ENCODE measurements at places on chromosomes 6 and 20.

GRCh38 chr6:72689107-72689954, 67.5 kb downstream of the KCNQ5 start:
- DNase-seq: no peak

GRCh38 chr20:8447262-8448120, 315.4 kb downstream of the PLCB1 start:
- DNase-seq: no peak

DNA sequence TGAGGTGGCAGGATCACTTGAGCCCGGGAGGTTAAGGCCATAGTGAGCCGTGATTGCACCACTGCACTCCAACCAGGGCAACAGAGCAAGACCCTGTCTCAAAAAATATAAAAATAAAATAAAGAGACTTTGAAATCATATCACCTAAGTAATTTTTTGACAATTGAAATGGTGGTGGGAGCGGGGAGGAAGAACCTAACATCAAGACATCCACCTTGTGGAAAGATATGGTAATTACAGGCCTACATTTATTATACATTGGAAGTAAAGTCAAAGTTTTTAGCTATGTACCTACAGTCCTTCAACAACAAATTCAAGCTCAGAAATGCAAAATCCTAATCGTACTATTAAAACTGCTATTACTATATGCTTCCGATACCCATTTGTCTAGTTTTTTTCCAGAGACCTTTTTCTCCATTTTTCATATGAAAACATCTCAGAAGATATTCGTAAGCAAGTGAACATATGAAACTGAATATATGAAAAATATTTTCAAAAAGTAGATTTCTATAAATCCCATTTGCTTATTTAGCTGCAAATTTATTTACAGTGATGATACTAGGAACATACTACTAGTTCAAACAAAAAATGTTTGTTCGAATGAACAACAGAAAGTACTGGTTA, 83.3 kb downstream of the SYCP2 start:
- peak; percentile 11 for DNase-seq

DNA sequence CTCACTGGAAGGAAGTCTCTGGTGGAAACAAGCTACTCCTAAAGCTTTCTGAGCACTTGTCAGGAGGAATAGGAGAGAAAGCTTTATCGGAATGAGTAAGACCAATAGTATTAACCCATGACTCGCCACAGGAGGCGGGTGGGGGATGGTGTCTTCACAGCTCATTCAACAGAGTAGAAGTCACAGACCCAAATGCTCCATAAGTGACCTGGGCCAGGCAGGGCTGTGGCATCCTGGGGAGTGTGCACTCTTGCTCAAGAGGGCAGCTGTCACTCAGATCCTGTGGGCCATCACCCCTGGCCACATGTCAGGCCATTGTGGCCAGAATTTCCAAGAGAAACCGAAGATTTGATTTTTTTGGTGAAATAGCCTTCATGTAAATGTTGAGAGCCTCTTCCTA, 116.0 kb downstream of the SYCP2 start:
- no peak for DNase-seq

- DNase-seq: peak; percentile 71
Observed at GRCh38 chr6:17484201-17484849, 90.9 kb downstream of the CAP2 start.

- DNase-seq: no peak
Observed at GRCh38 chr20:63522091-63522868, 1.7 kb downstream of the PPDPF start.

GRCh38 chr20:64256282-64256935, 861 bp downstream of the PCMTD2 start:
- no peak for DNase-seq

- DNase-seq: no peak
Observed at GRCh38 chr20:8515810-8516435, 383.9 kb downstream of the PLCB1 start.

DNA sequence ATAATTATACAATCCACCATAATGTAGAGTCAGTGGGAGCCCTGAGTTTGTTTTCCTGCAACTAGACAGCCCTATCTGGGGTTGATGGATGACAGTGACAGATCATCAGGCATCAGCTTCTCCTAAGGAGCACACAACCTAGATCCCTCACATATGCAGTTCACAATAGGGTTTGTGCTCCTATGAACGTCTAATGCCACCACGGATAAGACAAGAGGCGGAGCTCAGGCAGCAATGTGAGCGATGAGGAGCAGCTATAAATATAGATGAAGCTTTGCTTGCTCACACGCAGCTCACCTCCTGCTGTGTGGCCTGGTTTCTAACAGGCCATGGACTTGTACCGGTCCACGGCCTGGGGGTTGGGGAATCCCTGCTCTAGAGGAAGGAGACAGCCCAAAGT, 25.9 kb downstream of the EDEM2 start:
- DNase-seq: no peak

GRCh38 chr20:50670126-50670862, 21.0 kb downstream of the RIPOR3 start:
- DNase-seq: peak; percentile 41

GRCh38 chr6:3013486-3013885, 13.8 kb downstream of the NQO2 start:
- no peak for DNase-seq

GRCh38 chr6:169861431-169862042, 110.1 kb downstream of the ERMARD start:
- DNase-seq: no peak

GRCh38 chr6:100342830-100343229, 121.9 kb downstream of the SIM1 start:
- no peak for DNase-seq

DNA sequence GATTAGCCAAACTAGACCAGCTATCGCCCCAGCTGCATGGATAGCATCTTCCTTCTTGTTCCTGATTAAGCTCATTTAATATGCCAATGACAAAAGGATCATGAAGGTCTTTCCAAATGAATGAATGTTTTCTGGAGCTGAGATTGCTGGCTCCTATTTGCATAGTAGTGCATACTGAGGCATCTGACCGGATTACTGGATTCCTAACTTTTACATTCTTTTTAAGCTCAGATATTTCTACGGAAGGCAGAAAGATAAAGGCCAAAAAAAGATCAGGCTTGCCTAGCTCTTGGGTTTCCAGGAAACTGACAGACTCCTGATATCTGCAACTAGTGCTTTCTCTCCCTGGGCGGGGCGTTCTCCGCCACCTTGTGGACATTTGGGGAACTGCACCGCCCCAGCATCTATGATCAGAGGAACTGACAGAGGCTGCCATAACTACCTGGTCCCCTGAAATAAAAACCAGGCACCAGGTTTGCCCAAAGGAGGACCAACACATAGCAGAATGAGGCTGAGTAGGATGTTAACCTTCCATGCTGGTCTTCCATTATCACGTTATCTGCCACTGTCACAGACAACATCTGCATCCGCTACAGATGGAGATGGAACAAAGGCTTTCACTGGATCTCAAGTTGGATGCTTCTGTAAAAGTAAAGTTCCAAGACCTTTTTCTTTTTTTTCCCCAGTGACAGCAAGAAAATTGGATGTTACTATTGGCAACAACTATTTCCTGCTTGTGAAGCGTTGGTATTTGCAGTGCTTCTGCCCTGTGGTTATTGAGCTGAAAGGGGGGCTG, 33.2 kb downstream of the NT5E start:
- DNase-seq: peak; percentile 13

DNA sequence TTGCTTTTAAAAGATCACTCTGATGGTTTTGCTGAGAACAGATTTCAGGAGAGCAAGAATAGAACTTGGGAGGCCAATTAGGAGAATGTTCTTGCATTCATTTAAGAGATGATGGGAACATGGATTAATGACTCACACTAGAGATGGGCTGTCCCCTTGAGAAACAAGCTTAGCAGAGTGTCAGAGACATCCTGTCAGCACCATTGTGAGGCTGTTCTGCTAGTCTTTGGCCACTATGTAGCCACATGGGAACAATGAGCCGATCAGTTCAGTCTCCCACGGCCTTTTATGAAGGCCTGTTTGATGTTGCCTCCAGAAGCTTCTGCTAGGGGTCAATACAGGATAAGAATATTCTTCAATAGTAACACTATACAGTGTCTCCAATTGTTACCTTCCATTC, 113.0 kb upstream of the EYA4 start:
- no peak for DNase-seq

GRCh38 chr20:18284805-18285533, 3.4 kb upstream of the ZNF133 start:
- no peak for DNase-seq

GRCh38 chr20:31496761-31497295, 17.4 kb upstream of the HM13 start:
- DNase-seq: no peak

DNA sequence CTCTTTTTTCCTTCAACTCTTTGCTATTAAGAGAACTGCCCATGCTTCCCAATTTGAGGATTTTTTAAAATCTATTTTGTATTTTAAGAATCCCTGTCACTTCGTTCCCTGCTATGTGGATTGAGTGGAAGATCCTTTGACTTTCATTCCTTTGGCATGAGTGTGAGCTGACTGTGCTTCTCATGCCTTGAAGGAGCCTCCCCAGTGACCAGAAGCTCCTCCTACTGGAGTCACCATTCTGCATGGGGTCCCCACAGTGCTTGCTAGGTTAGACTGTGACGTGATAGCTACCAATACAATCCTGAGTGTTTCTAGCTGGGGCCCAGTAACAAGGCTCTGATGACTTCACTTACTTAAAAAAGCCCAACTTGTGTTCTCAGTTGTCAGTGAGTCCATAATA, 104.4 kb upstream of the LAMP5 start:
- DNase-seq: no peak

- no peak for DNase-seq
Observed at GRCh38 chr20:48772183-48772976, 55.4 kb downstream of the PREX1 start.

GRCh38 chr6:54624779-54625178, 221.8 kb upstream of the FAM83B start:
- DNase-seq: no peak

GRCh38 chr20:1299522-1299921, 29.4 kb downstream of the SDCBP2 start:
- DNase-seq: peak; percentile 26

DNA sequence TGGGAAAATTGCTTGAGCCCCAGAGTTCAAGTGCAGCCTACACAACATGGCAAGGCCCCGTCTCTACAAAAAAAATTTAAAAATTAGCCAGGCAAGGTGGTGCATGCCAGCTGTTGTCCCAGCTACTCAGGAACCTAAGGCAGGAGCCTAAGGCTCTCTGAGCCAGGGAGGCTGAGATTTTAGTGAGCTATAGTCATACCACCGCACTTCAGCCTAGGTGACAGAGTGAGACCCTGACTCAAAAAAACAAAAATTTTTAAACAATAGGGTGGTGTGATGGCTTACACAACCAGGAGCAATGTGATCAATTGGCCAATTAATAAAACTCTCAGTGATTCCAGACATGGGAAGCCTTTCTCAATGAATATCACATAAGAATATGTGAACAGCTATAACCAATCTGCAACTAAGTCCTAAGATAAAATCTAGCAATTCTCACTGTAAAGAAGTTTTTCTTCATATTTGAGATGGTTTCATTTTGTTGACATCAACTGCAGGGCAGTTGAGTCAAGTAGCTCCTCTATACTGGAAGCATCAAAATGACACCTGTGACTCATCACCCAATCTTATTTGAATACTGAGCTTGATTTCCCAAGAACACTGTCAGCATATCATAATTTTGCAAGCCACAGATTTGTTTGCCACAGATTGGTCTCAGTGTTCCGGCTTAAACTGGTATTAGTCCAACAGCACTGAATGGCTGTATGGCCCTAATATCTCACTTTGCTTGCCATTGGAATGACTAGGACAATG, 169.0 kb upstream of the GJE1 start:
- DNase-seq: no peak

GRCh38 chr6:38527371-38527770, 112.4 kb downstream of the BTBD9 start:
- no peak for DNase-seq

DNA sequence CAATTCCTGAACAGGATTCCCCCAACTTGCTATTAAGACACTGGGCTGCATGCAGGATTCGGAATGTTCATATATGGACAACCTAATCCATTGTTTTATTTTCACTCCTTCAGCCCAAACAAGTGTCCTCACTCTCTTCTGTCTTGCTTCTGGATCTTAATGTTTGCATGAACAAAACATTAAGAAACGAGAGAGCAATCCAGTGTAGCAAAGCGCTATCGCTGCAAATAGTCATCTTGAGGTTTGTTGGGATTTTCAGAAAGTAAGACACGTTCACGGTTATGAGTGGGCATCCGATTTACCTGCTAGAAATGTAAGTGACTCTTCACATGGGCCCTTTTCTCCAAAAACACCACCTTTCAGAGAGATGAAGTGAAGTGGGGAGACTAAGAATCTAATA, 156.4 kb downstream of the MBOAT1 start:
- no peak for DNase-seq

DNA sequence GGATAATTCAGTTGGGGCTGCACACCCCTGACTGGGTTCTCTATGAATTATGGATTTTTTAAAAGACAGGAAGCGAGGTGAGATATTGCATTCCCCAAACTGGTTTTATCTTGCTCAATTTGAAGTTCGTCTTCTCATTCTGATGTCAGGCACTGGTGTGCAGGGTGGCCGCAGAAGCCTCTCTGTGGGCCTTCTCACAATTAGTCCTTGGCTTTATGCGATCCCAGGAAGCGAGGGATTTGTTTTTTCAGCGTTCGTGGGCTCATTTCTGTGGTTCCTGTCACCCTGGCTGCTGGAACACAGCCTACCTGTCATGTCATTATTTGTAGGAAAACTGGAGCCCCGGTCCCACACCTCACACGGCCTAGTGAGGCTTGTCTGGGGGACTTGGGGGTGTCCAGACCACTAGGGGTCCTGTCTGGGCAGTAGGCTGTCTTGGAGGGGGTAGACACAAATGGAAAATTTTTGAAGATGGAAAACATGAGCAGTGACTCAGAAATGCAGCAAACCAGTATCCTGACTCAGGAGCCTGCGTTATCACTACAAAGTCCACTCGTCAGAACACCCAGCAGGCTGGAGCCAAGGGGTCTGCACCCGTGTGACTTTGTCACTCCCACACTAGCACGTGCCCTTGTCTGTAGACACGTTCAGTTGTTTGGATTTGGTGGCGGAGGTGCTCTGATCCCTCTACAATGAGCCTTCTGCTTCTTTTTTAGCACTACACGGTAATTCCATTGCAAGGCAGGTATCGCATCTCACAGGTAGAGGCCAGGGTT, 42.2 kb downstream of the GNAS-AS1 start:
- DNase-seq: no peak

DNA sequence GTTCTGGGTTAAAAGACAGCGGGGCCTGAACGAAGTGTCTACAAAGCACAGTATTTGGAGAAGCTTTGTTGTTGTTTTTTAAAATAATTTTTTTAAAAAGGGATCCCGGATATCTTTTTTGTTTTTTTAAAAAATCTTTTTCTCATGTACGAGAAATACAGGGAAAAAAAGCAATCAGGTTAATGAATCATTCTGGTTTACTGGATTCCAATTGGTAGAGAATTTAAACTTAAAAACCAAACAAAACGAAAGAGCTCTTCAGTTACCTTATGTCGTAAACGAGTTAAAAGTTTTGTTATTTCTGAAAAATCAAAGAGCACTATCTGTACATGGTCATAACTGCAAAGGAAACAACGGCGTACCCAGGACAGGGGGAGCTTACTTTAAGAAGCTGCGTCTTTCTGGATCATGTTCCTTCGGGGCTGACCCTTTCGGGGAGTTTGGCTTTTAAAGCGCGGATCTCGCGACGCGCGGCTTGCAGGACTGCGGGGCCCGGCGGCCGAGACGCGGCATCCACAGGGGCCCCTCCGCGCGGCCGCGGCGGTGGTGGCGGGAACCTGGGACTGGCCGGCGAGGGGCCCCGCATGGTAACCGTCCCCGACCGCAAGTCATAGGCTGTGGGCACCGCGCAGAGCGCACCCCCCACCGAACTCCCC, 927 bp downstream of the IL20RA start:
- DNase-seq: no peak

- no peak for DNase-seq
Observed at GRCh38 chr6:68852791-68853190, 217.7 kb downstream of the ADGRB3 start.

Data from DMS153 (cell line).